ENCODE measurements at places on chromosomes 12 and 14. TPM values are rescaled to one million over a fixed set of nuclear protein-coding genes. Genes with fewer than 3 reads are reported as not detected.

Gene TUNAR
- total RNA-seq, result not detected

Gene PLCZ1
- total RNA-seq, result not detected

Gene G2E3
- 31.6 TPM for total RNA-seq

GRCh38 chr14:21475767-21476522, 814 bp downstream of the RAB2B start:
- peak overlapping the region; percentile 93 for H3K27ac ChIP-seq
- H3K4me3 ChIP-seq, result peak overlapping the region; percentile 83
- no peaks in the 10 kb centered on the region for H3K27me3 ChIP-seq
- H3K36me3 ChIP-seq, result peaks cover 3% of the 10 kb centered on the region
- no peak for DNase-seq

- H3K4me3 ChIP-seq, result peak within 1 kb of the TSS; percentile 89
- H3K27ac ChIP-seq, result no peak within 1 kb of the TSS
- peaks cover 14% of the 10 kb centered on the region for H3K4me1 ChIP-seq
- DNase-seq, result peak; percentile 77
These were observed at the start of gene SPTB for GRCh38 chr14:64879635-64880220. Gene SPTB, minus strand, starts transcription at chr14:64879907. Its CDS starts 56,813 bp downstream, at chr14:64823094.

- H3K27me3 ChIP-seq, result peaks cover 7% of the 10 kb centered on the region
- H3K27ac ChIP-seq, result peak overlapping the region; percentile 47
- peak; percentile 40 for DNase-seq
- H3K36me3 ChIP-seq, result no peaks in the 10 kb centered on the region
- peak overlapping the region; percentile 74 for H3K4me3 ChIP-seq
These were observed 46.5 kb downstream of the ST8SIA1 start for GRCh38 chr12:22287776-22288621.
